ENCODE measurements at places on chromosomes 13 and 19.

- DNase-seq = no peak
Measured at GRCh38 chr13:93412676-93413075, 186.1 kb downstream of the GPC6 start.

DNA sequence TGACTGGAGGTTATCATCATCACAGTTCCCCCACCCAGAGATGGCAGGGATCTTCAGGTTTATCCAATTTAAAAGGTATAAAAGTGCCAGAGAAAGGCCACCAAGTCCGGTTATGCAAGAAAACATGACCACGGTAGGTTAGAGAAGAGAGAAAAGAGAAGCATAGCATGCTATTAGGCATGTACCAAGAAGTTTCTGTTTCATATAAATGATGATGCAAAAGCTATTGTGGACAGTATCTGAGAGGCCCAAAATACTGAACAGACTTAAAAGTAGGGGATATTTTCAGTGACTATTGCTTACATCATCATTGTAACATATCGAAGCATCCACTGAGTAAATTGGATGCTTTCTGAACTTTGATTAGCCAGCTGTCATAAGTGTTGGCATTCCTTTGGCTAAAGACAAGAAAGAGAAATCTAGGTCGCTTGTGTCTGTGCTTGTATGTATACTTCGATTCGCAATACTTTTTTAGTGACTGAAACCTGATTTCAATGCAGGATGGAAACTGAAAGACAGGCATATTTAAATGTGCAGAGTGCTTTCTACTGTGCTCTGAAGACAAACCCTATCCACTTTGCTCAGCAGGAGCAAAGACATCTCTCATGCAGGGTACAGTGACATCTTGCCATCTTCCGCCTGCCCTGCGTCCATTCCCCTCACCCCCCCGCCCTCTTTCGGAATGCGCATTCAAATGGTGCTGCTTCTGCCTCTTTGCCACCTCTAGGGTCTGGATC lies 180.3 kb downstream of the SHISA2 start:
- DNase-seq = no peak

GRCh38 chr13:56510836-56511235 lies 629.9 kb upstream of the PRR20A start:
- no peak for DNase-seq

DNA sequence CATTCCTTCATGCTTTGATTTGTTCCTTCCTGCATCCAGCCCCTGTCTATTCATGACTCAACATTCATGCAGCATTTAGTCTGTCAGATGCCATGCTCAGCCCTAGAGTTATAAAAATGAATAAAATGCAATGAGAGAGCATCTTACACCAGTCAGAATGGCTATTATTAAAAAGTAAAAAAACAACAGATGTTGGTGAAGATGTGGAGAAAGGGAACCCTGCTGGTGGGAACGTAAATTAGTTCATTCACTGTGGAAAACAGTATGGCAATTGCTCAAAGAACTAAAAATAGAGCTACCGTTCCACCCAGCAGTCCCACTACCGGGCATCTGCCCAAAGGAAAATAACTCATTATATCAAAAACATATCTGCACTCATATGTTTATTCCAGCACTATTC lies 70.0 kb upstream of the GTF3A start:
- peak; percentile 5 for DNase-seq

- DNase-seq = no peak
Measured at GRCh38 chr19:14479975-14480699, 5.0 kb upstream of the PTGER1 start.

DNA sequence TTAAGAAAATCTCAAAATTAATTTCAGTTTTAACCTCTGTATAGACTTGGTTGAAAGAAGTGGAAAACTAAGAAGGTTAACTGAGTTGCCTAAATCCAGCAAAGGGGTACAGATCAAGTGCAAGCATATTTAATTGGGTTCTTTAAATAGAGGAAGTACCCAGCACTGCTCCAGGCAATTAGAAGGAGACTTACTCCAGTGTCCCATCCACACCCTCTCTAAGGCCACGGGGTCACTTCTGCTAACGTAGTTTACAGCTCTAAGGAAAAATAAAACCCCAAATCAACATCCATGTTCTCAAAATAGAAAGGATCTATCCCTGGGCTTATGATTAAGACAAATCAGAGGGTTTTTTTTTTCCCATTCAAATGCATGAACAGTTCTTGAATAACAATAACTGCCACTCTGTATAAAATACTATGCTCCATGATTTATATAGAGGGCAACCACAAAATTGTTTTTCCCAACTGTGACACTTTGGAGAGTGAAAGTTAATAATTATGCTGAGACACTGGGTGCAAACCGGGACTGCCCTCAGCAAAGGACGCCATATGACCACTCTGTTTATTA lies 4.6 kb downstream of the FRY start:
- DNase-seq = no peak

DNA sequence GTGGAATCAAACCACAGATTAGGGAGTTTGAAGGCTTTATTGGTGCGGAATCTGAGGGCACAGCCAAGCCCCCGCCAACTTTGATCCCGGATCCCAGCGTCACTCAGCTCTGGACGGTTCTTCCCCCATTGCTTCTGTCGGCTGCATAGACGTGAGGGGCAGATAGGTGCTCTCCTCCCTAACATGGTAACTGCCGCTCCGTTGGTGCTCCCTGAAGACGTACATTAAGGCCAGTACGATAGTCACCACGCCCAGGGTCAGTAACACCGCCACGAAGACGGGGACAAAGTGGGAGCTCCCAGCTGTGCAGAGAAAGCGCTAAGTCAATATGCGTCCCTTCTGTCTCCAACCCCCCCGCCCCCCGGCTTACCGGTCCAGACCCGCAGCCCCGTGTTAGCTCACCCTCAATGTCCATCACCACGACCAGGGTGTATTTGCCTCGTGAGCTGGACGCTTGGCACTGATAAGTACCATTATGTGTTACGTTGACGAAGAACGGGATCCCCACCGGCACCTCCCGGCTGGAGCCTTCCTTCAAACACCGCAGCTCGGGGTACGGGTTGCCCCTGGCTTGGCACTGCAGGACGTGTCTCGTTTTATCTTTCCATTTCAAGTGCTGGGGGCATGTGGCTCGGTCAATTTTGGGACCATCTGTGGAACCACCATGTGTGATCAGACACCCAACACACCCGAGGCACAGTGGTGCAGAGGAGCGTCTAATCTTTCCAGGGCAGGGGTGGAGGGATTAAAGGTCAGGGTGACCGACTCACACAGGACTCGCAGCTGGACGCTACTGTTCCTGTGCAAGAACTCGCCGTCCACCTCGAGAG lies 644 bp upstream of the RAVER1 start:
- no peak for DNase-seq

- DNase-seq = no peak
Measured at GRCh38 chr13:51311231-51311630, 28.3 kb upstream of the SERPINE3 start.

GRCh38 chr19:40667602-40668001 lies 22.8 kb downstream of the NUMBL start:
- DNase-seq = no peak

DNA sequence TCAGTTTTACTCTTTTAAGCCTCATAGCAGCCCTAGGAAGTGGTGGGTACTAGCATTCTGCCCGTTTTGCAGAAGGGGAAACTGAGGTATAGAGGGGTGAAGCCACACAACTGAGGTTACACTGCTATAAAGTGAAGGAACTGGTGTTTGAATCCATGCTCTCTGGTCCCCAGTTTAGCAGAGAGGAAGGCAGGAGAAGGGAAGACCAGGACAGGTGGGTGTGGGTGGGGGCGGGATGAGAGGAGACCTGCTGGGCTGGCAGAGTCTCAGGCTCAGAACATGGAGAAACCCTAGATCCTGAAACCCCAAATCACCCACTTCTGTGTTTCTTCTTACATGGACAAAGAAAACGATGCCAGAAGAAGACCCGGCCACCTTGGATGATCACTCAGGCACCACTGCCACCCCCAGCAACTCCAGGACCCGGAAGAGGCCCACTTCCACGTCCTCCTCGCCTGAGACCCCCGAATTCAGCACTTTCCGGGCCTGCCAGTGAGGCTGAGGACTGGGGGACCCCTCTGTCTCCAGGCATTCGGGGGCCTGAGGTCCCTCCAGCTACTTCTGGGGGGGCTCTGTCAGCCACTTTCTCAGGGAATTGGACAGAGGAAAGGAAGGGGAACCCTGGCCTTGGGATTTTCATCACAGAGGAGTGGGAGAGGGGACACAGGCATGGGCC lies 2.3 kb upstream of the CARM1 start:
- DNase-seq = no peak

GRCh38 chr13:73107970-73108369 lies 49.2 kb downstream of the KLF5 start:
- DNase-seq = no peak

- DNase-seq = no peak
Measured at GRCh38 chr19:54677217-54677616, 14.4 kb downstream of the LILRB4 start.

DNA sequence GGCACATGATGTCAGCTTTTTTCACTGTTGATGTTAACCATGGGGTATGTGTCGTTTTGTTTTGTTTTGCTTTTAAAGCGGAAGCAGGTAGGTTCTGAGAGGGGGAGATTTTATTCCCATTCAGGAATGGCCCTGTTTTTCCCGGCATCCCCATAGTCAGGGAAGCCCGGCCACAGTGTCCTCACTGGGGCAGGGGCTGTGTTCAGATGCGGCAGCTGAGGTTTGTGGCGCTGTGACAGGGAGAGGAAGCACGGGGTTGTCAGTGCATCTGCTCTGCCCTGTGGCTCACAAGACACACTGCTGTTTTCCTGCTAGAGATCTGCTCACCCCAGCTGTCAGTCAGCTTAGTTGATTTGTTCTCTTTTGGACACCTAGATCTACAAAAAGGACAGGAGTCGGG lies 27.6 kb downstream of the ANKRD27 start:
- no peak for DNase-seq

- DNase-seq = peak; percentile 79
Measured at GRCh38 chr13:46119883-46120614, 15.2 kb upstream of the CPB2 start.

GRCh38 chr13:106296723-106297122 lies 238.7 kb downstream of the EFNB2 start:
- DNase-seq = no peak

DNA sequence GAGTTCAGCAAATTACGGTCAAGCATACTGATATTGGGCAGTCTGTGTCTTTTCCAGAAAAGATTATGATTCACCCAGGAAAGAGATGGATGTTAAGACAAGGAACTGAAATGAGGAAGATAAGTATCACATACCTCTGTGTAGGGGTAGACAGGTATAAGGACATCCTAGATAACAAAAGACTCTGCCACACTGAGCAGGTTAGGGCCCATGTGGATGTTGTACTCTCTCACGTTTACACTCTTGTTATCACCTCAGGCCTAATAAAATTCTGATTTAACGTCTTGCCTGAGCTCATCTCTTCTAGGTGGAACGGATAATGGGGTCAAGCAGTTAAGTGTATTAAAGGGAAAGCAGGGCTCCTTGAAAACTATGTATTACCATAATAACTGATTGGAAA lies 2480.8 kb downstream of the PCDH9 start:
- no peak for DNase-seq

GRCh38 chr13:70622796-70623195 lies 514.5 kb upstream of the KLHL1 start:
- no peak for DNase-seq

- no peak for DNase-seq
Measured at GRCh38 chr19:24069905-24070657, 16.9 kb upstream of the ZNF254 start.

- DNase-seq = peak; percentile 63
Measured at GRCh38 chr13:106445996-106446395, 89.5 kb downstream of the EFNB2 start.

DNA sequence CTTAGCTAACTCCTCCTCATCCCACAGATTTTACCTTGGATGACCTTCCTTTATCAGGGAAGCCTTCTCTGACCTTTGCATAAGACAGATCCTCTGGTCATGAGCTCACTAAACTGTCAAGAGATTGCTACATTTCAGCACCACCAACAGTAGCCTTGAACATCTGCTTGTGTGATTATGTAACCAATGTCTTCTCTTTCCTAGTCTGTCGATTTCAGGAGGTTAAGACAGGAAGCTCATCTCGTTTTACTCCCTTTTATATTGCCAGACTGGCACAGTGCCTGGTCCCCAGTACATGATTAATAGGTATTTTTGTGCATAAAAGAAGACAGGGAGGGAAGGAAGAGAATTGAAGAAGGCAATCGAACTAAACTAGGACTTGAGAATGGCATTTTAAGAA lies 1697.7 kb downstream of the EFNB2 start:
- no peak for DNase-seq

DNA sequence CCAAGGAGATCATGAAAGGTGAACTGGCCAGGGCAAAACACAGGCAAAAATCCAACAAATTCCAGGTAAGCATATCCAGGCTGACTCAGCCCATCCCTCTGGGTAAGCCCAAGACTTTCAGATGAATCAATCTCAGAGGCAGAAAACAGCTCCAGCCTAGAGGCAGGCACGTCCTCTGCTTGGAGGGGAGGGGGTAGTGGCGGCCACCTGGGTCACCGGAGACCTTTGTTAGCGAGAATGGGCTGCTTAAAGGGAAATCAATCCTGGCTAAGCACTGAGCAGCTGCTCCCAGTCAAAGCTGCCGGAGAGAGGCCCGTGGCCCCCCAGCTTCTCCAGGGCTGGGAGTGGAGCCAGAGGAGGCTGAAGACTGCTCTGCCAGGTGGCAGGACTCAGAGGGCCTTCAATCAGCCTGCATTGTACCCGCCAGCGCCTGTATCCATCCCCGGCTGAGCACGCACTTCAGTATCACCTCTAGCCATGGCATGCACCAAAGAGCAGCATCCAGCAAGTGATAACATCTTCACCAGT lies 48.2 kb downstream of the PIN1 start:
- peak; percentile 70 for DNase-seq

DNA sequence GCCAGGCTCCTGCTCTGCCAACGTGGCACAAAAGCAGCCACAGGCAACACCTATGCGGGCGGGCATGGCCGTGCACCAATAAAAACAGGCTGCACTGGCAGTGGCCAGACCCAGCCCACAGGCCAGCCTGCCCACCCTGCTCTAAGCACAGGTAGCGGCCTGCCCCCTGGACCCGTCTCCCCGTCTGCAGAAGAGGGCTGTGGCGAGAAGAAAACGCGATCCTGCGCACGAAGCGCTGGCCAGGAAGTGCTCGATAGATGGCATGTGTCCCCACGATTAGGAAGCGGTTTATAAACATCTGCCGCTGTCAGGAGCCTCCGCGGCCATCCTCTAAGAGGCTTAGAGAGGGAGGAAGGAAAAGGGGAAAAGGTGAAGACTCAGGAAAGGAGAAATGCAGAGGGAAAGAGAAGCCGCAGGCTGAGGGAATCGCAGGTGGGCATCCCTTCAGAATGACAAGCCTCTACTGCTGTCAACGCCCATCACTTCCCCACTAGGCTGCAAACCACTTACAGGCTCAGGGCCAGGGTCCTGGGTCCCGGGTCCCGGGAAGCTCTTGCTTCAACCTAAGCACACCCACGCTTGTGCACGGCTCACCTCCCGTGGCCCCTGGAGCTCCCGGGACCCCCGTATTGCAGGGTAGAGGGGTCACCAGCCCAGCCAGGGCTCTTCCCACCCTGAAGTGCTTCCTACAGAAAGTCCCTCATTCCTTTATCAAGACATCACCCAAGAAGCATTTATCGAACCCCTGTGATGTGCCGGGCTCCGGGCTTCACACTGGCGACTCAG lies 10.5 kb downstream of the MLLT1 start:
- DNase-seq = no peak

Data from M059J (cell line).